ENCODE measurements at places on chromosomes 4 and X.

DNA sequence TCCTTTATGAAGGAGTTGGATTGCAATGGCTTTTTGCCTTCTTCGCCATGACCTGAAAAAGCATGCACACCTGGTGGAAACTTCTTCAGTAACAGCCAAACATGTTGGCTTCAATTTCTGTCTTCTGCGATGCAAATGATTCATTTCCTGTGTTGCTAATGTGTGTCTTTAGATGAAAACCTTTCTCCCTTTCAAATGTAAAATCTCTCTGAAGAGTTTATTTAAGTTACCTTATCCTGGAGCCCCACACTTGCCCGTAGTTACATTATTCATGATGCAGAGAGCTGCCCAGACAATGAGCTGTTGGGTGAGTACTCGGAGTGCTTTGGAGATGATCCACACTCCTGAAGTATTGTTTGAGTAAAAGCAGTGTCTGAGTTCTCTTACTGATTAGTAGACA lies 1100.9 kb downstream of the RPA4 start:
- DNase-seq: no peak

GRCh38 chr4:25986807-25987206 lies 72.8 kb downstream of the SMIM20 start:
- DNase-seq: no peak

- no peak for DNase-seq
Observed at GRCh38 chr4:51907006-51907669, 64.2 kb downstream of the DCUN1D4 start.

GRCh38 chr4:15945516-15945915 lies 7.0 kb upstream of the FGFBP1 start:
- no peak for DNase-seq

DNA sequence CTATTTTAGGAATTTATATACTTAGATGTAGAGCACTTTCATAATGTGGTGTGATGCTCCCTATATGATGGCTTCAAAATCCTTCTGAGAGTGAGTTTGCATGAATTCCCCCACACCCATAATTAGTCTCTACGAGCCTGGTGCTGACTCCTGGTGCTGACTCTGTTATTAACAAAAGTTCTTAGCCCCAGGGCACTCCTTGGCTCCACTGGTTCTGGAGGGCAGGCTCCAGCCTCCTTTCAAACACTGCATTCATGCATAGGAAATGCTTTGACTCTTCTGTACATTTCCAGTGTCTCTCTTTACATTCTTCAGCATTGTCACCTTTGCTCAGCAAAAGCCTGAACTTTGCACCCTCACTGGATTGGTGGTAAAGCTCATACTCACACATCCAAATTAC lies 64.0 kb downstream of the LNX1 start:
- DNase-seq: no peak

DNA sequence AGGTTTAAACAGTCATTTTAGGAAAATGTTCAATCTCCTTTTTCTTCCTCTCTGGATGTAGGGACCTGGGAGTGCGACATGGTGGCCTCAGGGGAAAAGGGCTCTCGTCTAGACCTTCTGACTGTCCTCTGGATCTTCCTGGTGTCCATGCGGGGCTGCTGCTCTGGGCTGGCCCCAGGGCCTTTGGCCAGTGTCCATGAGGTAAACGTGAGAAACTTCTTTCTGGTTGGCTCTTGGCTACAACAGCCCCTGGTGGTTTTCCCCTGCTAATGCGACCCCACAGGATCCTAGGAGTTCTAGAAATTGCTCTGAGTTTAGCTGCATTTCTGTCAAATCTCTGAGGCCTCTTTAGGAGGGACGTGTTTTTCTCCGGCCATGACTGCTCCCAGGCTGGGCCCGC lies 85.7 kb downstream of the MFAP3L start:
- DNase-seq: no peak

DNA sequence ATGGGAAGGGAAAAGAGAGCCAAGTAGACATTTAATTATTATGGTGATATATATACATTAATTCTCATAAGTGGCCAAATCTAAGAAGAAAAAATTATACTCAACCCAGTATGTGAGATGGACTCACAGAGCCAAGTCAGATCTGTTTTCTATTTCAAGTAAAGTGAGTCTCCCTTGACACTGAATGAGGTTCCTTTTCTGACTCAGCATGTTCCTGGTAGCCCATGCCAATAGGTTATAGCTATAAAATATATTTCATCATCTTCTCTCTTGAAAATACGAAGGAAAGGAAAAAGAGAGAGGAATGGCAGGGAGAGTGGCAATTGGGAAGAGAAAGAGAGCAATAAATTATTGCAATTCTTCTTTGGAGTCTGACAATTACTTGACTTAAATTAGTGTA lies 68.8 kb upstream of the GRIA2 start:
- DNase-seq: no peak

- DNase-seq: peak; percentile 35
Observed at GRCh38 chrX:47562615-47563243, 1.7 kb downstream of the ARAF start.

- peak; percentile 3 for DNase-seq
Observed at GRCh38 chrX:68196939-68197791, 236.1 kb downstream of the OPHN1 start.

- no peak for DNase-seq
Observed at GRCh38 chr4:182286035-182286434, 42.8 kb downstream of the TENM3 start.

DNA sequence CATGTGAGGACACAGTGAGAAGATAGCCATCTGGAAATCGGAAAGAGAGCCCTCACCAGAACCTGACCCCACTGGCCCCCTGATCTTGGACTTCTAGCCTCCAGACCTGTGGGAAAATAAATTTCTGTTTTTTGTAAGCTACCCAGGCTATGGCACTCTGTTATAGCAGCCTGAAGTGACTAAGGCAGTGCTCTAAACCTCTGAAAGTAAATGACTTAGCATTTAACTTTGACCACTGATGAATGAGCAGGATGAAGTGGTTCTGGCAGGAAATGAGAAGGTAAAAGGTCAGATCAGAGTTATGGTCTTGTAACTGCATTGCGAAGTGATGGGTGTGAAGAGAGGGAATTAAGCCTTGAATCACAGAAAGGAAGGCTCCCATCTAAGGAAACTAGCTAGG lies 17.0 kb downstream of the GPAT3 start:
- DNase-seq: no peak

DNA sequence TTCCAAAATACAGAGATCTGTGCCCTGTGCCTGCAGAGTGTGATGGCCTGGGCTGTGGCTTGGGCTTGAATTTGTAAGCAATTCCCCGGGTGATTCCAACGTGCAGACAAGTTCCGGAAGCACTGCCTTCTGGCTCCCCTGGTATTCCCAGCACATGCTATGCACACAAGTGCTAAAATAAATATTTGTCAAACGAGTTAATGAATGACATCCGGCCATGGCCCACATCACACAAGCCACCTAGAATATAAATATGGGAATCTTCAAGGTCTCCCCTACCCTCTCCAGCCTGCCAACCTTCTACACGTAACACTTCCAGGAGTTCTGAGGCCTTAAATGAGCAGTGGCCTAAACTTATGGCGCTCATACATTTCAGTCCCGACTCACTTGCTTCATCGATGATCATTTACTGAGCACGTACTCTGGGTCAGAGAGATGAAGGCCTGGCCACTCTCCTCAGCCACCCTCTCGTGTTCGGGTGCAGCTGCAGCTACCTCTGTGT lies 21.3 kb downstream of the DCTD start:
- no peak for DNase-seq

DNA sequence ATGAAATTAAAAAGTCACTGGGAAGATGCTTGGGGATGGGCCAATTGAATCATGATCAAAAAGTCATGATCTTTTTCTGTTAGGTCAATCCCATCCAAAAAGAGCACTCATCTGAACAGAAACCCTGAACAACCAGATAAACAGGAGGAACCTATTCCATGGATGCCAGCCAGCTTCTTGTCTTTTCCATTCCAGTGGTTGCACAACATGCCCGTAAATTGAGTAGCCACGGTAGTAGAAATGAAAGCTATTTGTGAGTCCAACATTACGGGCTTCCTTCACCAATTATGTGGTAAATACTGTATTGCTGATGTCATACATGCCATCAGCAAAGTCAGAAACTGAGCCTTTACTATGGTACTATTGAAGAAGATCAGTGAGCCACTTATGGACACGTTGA lies 982.4 kb upstream of the HS3ST1 start:
- DNase-seq: no peak

- no peak for DNase-seq
Observed at GRCh38 chr4:177696438-177696966, 254.3 kb upstream of the AGA start.

DNA sequence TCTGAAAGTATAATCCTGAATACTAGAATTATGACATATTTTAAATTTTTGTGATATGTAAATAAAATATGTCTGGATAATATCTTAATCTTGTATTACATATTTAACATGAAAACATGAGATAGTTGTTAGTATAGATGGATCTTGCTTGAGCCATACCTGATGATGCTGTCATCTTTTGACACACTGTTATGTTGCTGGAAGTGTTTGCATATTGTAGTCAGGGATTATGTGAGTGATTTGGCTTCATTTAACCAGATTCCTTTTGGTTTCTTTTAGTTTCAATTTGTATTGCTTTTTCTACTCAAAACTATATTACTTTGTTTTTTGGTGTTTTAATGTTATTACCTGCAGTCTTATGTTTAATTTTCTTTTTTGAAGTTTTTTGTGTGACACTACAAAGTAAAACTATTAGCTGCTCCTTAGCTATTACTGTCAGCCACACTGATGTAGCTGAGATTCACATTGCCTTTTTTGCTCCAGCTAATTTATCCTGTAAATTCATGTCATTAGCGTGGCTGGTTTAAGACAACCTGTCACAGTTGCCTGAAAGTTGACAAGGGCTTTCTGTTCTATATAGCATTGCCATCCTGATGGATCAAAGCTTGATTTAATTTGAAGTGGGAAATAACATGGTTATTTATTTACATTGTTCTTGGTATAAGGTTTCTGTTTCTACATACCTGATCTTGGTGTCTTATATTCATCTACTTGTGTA lies 33.7 kb downstream of the METAP1 start:
- DNase-seq: no peak

DNA sequence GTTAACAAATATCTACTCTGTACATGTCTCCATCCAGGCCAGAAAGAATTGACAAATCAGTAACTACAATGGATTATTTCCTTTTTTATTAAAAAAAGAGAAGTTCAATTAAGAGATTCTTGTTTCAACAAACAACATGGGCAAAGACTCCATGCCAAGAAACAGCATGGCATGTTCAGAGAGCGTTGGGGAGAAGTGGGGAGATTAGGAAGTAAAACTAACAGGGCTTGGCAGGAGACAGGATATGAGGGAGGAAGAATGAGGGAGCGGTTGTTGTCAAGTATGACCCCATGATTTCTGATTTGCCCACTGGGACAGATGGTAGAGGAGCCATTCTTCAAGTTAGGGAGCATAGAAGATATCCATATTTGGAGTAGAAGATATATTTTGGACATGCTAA lies 128.4 kb downstream of the RNF150 start:
- DNase-seq: no peak

GRCh38 chr4:41921476-41921875 lies 13.8 kb upstream of the TMEM33 start:
- DNase-seq: no peak

DNA sequence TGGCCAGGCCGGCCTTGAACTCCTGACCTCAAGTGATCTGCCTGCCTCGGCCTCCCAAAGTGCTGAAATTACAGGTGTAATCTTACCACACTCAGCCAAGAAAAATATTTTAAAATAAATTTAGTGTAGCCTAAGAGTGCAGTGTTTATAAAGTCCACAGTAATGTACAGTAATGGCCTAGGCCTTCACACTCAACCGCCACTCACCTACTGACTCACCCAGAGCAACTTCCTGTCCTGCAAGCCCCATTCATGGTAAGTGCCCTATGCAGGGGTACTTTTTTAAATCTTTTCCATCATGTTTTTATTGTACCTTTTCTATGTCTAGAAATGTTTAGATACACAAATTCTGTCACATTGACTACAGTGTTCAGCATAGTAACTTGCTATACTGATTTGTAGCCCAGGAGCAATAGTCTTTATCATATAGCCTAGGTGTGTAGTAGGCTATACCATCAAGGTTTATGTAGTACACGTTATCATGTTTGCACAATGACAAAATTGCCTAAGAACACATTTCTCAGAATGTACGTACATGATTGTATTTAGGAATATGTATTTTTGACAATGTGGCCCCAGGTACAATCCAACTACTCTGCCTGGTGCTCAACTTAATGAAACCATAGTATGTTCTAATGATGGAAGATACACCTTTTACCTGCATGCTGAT lies 455.2 kb downstream of the PCDH7 start:
- no peak for DNase-seq

DNA sequence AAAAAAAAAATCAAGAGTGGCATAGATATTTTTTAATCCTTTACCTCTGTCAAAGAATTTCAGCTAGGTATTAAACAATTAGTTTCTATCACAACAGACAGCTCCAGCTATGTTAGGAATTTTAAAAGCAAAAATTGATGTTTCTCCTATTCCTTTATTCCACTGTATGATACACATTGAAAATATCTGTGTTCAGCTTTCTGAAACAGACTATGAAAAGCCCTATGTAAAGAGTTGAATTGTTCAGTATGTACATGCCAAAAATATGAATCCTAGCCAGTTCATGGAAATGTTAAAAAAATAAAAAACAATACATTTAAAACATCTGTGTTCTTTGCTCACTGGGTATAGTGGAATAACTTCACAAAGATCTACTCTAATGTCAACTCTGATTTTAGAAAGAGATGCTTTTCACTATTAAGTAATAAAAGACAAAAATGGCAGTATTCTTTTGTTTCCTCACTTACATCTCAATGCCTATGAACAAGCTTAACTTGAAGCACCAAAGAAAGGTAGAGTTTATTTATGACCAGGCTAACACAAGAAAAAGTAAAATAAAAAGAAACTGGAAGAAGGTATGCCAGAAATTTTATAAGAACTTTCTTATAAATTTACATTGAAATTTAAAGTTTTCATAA lies 32.1 kb downstream of the FBXW7 start:
- no peak for DNase-seq

- DNase-seq: no peak
Observed at GRCh38 chr4:52864793-52865192, 2.7 kb downstream of the RASL11B start.

DNA sequence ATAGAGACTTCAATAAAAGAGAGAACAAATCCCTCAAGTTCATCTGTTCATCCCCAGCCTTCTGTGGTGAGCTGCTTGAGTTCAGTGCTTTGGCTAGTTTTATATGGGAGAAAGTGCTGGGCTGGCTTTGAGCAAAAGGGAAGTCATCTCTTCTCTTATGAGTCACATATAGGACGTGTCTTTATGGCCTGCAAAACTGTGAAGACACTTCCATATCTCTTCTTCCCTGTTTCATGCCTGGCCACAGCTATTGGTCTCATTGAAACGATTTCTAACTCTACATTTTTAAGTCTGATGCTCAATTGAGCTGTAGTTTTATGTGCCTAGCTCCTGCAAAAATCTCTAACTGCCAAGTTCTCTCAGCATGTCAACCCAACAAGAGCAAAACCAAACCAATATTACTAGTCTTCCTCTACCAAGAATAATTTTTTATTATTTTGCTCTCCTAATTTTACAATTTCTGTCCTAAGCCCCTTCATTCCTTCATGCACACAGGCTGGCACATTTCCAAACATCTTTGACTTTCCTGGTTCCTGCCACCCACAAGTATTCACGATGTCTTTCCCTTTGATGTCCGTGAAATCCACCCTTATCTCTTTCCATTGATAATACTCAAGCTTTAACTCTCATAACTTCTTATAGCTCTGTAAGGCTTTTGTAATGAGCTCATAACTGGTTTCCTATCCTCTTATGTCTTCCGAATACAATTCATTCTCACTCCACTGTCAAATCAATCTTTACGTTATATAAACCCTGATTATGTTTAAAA lies 165.3 kb downstream of the BTC start:
- no peak for DNase-seq
